ENCODE measurements at places on chromosomes 6 and 20.

DNA sequence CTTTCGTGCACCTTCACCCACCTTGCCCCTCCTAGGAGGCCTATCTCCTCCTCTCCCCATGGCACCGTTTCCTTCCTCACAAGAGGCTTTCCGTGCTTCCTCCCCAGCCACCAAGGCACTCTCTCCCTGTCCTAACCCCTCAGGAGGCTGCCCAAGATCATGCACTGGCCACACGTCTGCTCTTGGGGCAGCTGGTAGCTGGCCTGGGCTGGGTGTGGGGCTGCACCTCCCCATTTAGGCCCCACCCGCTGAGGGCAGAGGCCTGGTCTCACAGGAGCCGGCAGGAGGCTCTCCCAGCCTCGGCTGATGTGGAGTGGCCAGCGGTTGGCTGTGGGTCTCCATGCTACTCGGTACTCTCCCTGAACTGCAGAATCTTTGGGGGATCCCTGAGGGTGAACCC, 13.6 kb downstream of the NOL4L start:
- no peak for DNase-seq

DNA sequence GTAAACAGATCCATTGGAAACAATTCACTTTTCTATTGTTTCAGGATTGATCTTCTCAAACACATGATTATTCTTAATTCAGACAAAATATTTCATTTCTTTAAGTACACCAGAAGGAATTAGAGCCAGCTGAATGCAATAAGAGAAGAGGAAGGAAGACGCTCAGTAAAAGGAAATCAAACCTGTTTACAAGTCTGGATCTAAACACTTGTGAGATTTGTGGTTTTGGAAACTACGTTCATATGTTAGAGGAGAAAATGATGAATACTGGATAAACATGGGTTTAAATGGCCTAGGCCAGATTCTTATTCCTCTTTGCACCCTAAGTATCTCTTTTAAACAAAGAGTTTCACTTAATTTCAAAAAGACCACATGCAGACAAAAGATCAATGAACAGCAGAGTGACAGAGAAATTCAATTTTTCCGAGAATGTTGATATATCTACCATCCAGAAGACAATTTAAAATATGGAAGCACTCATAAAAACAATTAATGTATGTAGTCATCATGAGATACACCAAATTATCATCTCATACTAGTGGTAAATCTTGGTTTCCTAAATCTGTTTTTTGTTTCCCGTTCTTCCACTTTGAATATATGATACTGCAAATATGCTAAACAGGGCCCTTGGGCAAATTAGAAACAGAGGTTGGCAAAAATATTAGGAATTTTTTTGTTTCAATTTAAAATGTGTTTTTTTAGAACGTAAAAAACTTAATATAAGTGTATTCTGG, 703.5 kb upstream of the CITED2 start:
- DNase-seq: no peak

GRCh38 chr6:4295058-4295782, 159.8 kb upstream of the ECI2 start:
- no peak for DNase-seq

- no peak for DNase-seq
These were observed 662 bp upstream of the SLC9A8 start for GRCh38 chr20:49811825-49812506.

DNA sequence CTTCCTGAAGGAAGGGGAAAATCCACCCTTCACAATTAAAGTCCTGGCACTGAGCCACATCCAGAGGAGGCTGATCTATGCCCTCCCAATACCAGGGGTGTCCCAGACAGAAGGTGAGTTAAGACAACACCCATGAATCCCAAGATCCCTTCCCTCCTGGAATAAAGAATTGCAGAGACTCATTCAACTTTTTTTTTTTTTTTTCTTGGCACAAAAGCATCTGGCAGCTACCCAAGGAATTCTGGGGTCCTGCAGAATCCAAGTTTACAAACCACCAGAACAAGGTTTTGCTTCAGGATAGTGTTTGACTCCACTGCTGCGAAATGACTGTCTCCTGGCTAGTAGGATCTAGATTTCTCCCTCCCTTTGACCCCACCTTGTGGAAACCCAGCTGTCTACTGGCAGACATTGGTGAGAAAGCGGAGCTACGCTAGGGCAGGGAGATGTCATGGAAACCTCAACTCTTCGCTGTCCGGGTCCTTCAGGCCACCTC, 37.4 kb downstream of the JAG1 start:
- DNase-seq: no peak
